ENCODE measurements at places on chromosomes 7 and 10. TPM values are rescaled to one million over a fixed set of nuclear protein-coding genes. Genes with fewer than 3 reads are reported as not detected.
A peak's percentile ranks its signal among the peaks of the same experiment; 100 is the strongest.

DNA sequence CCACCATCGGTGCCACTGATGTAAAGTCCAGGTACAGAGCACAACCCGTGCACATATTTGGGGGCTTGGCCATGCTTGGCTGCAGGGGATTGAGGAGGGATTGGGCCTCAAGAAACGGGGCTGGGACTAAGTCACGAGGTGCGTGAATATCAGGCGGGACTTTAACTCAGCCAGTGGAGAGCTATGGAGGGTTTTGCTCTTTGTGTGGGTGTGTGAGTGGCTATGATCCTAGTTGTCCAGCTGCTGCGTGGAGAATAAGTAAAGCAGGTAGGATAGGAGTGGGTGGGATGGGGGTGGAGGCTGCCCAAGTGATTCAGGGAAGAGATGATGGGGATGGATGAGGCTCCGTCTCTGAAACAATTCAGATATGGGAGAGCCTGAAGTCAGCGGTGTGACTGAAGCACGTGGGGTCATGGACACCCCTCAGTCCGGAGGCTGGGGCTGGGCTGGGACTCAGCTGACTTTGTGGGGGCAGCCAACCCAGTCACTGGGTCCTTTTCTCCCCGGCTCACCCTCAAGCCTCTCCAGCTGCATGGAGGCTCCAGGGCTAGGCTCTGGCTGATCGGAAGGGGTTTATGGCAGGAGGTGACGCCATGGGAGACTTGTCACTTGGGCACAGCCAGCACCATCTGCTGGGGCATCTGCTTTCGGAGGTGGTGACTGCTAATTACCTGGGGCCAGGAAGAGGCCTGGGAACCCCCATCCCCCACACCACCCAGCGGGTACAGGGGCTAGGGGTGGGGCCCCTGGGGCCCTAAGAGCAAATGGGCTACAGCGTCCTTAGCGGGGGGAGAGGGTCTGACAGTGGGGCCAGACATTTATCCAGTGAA lies 1.7 kb upstream of the LFNG start:
- H3K4me1 ChIP-seq, result peaks cover 40% of the 10 kb centered on the region
- peak; percentile 74 for DNase-seq
- H3K27ac ChIP-seq, result no peak overlapping the region
- peaks cover 15% of the 10 kb centered on the region for H3K27me3 ChIP-seq
- no peak overlapping the region for H3K4me3 ChIP-seq

The SFTPA1 gene
- total RNA-seq, result not detected

DNA sequence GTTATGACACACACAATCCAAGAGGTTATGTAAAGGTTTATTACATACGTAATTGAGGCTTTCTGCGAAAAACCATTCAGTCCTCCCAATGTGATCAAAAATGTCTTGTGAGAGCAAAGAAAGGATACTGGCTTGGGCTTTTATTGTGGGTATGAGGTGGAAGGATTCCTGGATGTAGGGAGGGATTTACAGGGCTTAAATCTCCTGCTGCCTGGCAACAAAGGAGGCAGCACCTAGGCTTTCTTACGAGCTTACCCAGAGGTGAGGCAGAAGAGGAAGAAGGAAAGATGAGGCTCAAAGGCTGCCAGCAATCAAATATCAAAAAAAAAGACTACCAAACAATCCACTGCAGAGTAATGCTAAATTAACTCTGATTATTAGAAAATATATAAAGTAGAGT lies 1149.5 kb upstream of the POT1 start:
- no peak overlapping the region for H3K4me3 ChIP-seq
- no peaks in the 10 kb centered on the region for H3K4me1 ChIP-seq
- no peaks in the 10 kb centered on the region for H3K36me3 ChIP-seq
- H3K27ac ChIP-seq, result no peak overlapping the region

DNA sequence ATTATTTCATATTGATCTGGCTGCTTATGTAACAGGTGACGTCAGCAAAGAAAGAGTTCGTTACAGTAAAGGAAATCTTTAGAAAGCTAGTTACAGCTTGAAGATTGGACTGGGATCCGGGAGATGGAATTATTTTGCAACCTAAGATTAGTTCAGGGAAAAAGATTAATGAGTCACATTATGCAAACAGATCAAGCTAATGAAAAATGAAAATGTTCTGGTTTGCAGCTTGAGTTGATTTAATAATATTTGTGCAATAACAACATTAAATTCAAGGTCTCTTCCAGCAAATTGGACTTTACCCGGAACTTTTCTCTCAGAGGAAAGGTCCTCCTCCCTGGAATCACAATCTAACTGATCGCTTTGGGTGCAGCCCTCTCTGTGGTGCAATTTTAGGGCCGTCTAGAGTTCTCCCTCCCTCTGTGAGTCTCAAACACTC lies 119.5 kb downstream of the OTUD1 start:
- DNase-seq, result no peak
- H3K27ac ChIP-seq, result no peak overlapping the region
- no peaks in the 10 kb centered on the region for H3K36me3 ChIP-seq
- no peaks in the 10 kb centered on the region for H3K27me3 ChIP-seq

GRCh38 chr7:5284304-5285281 lies 1.9 kb downstream of the SLC29A4 start:
- no peak overlapping the region for H3K27ac ChIP-seq
- no peak overlapping the region for H3K4me3 ChIP-seq
- no peaks in the 10 kb centered on the region for H3K36me3 ChIP-seq
- DNase-seq, result peak; percentile 56

GRCh38 chr7:133789974-133790373 lies 337.2 kb upstream of the LRGUK start:
- no peaks in the 10 kb centered on the region for H3K27me3 ChIP-seq
- no peak for DNase-seq
- H3K27ac ChIP-seq, result no peak overlapping the region
- H3K4me3 ChIP-seq, result no peak overlapping the region
